ENCODE measurements at places on chromosomes 7 and 10.

DNA sequence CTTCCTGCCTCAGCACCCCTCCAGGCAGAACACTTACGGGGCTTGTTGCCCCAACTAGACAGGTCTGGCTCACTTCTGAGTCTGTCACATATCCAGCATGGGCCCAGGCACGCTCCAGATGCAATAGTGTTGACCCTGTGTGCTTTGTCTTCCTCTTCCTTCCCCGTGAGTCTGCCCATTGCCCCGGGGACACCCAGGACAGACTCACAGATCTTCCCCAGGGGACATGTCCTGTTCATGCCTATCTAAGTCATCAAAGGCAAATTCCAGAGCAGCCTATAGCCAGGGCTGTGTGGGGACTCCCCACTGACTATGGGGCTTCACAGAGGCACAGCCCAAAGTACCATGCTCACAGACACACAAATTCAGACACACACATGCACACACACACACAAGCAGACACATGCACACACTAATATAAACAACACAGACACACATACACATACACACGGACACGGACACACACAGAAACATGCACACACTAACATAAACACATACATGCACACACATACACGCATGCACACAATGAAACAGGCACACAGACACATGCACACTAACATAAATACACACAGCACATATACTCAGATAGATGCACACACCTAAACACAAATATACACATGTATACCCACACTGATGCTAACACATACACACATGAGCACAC lies 175.8 kb downstream of the KCNMA1 start:
- no peak for DNase-seq

DNA sequence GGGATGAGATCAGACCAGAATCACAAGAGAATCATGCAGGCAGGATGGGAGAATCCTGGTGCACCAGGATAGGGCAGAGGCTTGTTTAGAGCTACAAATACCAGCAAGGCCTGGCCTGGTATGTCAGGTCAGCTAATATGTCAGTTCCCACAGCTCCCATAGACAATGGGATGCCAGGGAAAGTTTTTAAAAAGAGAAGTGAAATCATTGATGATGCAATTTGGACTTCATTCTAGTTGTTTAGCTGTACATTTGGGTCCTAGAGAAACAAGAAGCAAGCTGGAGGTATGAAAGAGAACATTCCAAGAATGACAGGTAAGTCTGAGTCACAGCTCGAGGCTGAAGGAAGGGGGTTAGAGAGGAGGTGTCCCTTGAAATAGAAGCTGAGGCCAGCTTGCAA lies 45.2 kb downstream of the GPR141 start:
- DNase-seq, result no peak

DNA sequence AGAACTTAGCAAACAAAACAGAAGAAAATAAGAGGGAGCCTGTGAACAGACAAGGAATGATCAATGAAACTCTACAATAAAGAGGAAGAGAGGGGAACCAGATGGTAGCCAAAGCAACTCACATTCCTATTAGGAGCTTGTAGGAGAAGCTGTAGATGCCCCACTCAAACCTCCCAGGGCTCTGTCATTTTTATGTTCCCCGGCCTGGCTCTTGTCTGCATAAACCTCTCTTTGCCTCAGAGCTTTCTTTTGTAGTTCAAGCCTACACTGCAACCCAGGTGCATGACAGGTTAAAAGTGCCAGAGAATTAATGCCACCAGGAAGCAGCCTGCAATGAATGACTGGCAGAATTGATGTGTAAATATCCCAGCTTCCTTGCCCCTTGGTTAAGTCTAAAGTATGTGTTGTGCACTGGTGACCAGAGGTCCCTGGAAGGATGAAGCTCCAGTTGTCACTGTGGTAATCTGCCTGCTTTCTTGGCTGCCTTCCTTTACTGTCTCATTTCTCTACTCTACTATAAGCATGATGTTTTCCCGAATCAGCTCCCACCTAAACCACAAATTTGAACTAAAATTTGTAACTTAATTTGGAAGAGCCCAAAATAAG lies 40.4 kb downstream of the HDAC9 start:
- DNase-seq, result no peak

GRCh38 chr7:158956805-158957509 lies 100.6 kb downstream of the DYNC2I1 start:
- DNase-seq, result no peak

- no peak for DNase-seq
These were observed 13.1 kb downstream of the DRGX start for GRCh38 chr10:49382826-49383225.

DNA sequence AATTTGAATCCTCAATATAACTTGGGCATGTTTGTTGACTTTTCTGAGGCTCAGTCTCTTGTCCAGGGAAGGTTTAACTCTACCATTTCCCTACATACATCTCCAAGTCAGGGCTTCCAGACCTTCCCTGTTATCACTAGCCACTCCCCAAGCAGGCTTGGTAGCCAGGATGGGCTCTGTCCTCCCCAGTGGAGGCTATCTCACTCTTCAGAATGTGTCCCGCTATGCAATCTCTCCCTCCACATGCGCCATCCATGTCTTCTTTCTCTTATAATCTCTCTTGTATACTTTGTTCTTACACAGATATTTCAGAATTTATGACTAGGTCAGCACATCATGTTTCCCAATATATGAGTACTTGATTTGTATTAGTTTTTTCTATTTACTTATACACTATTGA lies 310.4 kb downstream of the HGF start:
- DNase-seq, result no peak

- DNase-seq, result no peak
These were observed 88.8 kb upstream of the MDFIC start for GRCh38 chr7:114832906-114833595.

DNA sequence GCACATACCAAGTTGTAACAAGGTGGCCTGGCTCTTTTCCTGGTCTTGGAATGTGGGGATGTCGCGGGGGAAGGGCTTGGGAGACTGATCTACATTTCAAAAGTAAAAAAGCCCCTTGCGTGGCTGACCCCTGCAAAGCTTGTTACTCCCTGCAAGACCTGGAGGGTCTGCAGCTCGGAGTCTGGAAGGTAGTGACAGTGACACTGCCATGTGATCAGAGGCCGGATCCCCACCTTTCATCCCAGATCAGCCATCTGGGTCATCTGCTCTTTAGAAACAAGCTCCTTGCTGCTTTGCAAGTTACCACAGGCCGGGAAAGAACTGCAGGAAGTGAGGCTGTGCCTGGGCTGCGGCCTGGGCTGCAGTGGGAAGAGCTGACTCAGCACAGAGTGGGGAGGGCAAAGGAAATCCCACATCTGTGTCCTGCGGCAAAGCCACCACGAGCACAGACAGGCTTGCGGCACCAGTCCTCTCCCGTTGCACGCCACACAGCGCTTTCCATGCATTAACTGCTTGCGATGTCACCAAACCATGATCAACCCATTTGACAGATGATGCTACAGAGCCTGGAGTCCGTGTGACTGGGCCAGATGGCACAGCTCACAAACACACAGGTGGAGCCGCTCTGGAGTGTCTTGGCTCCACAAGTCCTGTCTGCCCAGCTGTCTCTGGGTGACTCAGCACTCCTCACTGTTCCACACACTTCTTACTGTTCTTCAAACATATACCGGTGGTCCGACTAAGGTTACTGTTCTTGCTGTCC lies 97.7 kb downstream of the SH3PXD2A start:
- DNase-seq, result peak; percentile 63

GRCh38 chr7:63899691-63900393 lies 98.8 kb upstream of the ZNF722 start:
- peak; percentile 78 for DNase-seq

DNA sequence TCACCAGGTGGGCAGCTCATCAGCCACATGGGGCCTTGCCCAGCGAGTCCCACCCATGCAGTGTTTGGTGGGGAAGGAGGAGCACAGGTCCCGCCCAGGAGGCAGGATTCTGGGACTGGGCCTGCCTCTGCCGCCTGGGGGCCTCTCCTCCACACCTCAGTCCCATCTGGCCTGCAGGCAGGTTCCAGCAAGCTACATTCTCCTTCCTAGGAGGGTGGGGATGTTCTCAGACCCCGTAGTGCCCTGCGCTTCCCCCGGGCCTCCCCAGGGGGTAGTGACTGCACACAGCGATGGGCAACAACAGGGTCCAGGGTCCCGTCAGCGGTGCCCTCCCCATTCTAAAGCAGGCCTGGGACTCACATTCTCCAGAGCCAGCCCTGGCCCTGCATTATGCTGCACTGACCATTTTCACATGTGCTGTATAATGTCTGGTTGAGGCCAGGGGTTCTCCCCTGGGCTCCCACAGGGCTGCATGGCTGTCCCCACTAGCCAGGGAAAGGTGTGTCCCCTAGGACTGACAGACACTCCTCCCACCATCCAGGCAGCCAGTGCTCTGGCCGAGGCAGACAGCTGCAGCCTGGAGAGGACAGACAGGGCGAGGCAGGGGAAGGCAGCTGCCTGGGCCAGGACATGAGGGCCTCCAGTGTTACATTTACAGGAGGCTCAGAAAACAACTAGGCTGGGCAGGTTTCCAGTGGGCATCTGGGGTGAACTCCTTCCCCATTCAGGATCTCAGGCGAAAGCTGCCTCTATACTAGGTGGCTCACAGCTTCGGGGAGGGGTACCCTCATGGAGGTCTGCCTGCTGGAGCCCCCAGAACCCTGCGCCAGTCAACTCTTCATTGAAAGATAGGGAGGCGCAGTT lies 9.3 kb downstream of the RASGEF1A start:
- DNase-seq, result no peak

GRCh38 chr7:43461349-43462024 lies 121.4 kb upstream of the STK17A start:
- DNase-seq, result no peak

DNA sequence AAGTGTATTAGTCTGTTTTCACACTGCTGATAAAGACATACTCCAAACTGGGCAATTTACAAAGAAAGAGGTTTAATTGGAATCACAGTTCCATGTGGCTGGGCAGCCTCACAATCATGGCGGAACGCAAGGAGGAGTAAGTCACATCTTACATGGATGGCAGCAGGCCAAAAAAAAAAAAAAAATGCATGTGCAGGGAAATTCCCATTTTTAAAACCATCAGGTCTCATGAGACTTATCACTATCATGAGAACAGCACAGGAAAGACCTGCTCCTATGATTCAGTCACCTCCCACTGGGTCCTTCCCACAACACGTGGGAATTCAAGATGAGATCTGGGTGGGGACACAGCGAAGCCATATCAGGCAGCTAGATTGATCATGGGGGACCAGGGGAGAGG lies 136.8 kb downstream of the EXOC4 start:
- no peak for DNase-seq

GRCh38 chr7:129184981-129185670 lies 3.3 kb upstream of the SMO start:
- no peak for DNase-seq

GRCh38 chr7:30658479-30659074 lies 23.7 kb downstream of the CRHR2 start:
- DNase-seq, result no peak

DNA sequence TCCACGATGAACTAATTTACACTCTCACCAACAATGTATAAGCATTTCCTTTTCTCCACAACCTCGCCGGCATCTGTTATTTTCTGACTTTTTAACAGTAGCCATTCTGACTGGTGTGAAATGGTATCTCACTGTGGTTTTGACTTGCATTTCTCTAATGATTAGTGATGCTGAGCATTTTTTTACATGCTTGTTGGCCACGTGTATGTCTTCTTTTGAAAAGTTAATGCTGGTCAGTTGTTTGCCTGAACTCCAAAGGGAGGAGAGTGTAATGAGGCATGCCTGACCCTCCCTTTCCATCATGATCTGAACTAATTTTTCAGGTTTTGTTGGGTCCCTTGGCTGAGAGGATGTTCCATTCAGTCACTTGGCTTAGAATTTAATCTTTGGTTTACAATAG lies 50.7 kb upstream of the SVIL start:
- DNase-seq, result no peak

GRCh38 chr7:87875151-87876039 lies 765 bp downstream of the SLC25A40 start:
- DNase-seq, result peak; percentile 21

DNA sequence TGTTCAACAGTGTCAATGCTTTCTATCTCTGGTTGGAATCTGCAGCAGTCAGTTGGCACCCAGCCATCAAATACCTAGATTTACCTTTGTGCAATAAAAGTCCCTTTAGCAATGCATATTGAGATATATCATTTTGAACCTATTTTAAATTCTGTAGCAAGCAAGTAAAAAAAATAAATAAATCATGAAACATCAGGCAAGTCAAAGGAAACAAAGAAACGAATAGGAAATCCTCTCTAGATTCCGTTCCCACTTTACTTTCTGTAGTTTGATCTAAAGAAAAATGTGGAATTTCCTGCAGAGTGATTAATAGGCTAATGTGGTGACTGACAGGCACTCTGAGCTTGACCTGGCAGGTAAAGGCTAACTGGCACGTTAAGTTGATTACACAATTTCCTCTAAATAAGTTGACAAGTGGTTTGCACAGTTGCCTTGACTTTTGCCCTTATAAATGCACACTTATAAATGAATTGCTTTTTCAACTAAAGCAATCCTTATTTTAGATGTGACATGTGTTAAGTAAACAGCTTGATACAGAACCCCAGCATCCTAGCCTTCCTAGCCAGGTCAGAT lies 208.1 kb upstream of the TCF7L2 start:
- DNase-seq, result no peak

GRCh38 chr10:86254526-86255174 lies 111.9 kb downstream of the GRID1 start:
- no peak for DNase-seq

DNA sequence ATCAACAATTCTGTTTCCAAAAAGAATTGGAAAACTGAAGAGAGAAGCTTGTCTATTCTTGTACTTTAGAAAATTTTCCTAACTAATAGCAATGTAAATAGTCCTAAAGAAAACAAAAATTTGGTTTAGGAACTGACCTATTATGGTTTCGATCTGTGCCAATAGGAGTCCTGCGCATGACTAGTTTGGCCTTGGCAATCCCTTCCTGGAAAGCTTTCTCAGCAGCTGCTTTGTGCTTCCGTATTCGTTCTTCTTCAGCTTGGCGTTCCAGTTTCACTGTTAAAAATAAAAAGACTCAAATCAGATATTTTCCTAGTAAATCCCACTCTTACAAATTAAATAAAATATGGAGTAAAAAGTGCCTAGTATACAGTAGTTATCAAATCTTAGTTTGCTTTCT lies 36.6 kb downstream of the FZD9 start:
- no peak for DNase-seq

- no peak for DNase-seq
These were observed 63.7 kb upstream of the LRRC17 start for GRCh38 chr7:102849079-102849478.

GRCh38 chr7:48964074-48964473 lies 39.7 kb downstream of the CDC14C start:
- DNase-seq, result no peak

Data from stimulated activated CD4-positive, alpha-beta T cell treated with anti-CD3 and anti-CD28 coated beads, Interleukin-2, amount 100 ng/mL, for 24 hours (primary cell).